IMR-90 (cell line): ENCODE measurements at places on chromosomes 2 and 18. TPM values are rescaled to one million over a fixed set of nuclear protein-coding genes. Genes with fewer than 3 reads are reported as not detected.

EVX2 gene
- total RNA-seq, result not detected in 2 replicates

ZEB2 gene
- 50.9 and 52.5 TPM in 2 replicates for total RNA-seq

DSG2 gene
- 1.7 and 2.3 TPM in 2 replicates for total RNA-seq

HAAO gene
- total RNA-seq, result 0.18 TPM in 1 of 2 replicates, not detected in the other

- no peak for DNase-seq
These were observed 23.9 kb downstream of the ZNF236 start for GRCh38 chr18:76846217-76846616.

DNA sequence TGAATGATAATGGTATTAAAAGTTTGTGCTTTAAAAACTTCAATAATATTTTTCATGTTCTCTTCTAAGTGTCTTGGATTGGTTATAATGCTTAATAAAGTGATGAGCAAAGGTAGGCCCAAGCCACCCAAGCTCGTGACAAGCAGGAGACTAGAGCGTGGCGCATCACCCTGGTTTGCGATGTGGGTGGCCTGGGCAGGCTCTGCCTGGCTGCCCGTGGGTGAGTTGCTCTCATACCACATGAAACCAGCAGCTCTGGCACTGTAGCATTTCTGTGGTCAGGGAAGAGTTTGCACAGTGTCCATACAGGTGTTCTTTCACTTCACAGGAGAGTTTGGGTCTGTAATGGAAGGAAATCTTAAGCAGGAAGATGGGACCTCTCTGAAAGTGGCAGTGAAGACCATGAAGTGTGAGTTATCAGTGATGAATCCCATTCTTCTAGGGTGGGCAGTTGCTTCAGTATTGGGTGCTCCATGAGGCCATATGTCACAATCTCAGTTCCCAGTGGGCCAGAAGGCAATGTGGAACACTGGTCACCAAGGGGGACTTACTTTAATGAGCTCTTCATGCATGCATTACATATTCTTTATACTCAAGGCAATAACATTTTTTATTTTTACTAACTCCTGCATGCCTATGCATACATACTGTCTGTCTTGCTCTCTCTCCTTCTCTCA lies 51.4 kb upstream of the TMEM87B start:
- no peak for DNase-seq

DNA sequence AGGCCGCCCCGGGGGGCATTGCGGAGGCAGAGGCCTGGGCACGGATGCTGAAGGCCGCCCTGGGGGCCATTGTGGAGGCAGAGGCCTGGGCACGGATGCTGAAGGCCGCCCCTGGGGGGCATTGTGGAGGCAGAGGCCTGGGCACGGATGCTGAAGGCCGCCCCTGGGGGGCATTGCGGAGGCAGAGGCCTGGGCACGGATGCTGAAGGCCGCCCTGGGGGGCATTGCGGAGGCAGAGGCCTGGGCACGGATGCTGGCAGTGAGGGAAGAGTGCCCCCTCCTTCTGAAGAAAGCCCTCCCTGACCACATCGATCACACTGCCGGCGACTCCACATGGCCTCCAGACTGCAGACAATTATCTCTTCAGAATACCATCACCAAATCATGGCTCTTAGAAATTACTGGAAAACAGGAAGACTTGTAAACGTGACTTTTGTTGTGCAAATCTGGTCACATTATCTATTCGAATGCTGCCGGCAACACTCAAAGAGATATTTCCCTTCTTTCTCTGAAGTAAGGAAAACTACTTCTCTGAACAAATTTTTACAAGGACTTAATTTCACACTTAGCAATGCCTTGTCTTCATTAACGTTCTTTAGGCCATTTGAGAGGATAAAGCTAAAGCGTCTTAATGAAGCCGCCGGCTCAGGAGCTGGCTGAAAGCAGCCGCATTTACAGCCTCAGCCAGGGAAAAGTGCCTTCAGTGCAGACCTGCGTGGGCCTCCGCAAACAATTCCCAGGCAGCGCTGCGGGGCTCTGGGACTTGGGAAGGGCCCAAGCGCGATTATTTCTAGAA lies 18.1 kb upstream of the SNTG2 start:
- DNase-seq, result no peak

DNA sequence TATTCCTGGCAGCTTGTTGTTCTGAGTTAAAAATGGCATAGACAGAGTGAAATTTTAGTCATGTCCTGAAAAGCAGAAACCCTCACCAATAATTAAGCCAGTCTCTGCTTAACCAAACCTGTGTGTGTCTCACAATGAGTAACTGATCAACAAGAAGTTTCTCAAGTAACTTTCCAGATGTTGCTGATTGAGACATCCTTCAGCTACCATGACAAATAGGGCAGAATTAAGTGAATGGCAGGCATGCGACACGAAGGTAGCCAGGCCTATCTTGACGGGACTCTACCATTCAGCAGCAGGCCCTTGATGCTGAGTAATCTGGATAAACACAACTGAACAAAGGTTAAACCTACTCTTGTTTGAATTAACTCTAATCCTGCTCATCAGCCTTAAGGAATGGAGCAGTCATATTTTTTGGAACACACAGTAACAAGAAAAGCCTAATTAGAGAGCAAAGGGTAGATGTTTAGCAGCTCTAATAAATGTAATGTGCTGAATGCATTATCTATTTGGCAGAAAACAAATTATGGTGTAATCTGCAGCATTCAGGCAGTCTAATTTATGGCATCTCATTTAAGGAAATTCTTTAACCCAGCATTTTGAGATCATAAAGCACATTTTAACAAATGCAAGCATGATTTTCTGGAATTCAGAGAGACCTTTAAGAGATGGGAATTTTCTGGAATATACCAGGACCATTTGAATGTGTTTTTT lies 159.5 kb upstream of the EPHA4 start:
- DNase-seq, result no peak

- no peak for DNase-seq
These were observed 16.1 kb downstream of the MTX2 start for GRCh38 chr2:176285321-176285720.

DNA sequence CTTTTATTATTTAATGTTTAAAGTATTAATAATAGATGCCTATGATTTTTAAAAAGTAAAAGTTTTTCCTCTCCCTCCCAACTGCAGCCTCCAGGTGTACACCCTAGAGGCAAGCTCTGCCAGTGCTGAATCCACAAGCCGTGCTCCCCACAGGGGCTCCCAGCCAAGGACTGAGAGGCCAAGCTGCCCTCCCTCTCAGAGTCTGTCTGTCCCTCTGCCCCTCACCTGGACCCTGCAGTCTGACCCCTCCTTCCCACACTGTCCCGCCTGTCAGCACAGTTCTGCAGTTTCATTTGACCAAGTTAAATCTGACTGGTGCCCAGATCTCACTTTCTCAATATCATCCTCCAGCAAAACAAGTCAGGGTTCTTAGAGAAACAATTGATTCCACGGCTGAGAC lies 14.8 kb upstream of the PROC start:
- no peak for DNase-seq

DNA sequence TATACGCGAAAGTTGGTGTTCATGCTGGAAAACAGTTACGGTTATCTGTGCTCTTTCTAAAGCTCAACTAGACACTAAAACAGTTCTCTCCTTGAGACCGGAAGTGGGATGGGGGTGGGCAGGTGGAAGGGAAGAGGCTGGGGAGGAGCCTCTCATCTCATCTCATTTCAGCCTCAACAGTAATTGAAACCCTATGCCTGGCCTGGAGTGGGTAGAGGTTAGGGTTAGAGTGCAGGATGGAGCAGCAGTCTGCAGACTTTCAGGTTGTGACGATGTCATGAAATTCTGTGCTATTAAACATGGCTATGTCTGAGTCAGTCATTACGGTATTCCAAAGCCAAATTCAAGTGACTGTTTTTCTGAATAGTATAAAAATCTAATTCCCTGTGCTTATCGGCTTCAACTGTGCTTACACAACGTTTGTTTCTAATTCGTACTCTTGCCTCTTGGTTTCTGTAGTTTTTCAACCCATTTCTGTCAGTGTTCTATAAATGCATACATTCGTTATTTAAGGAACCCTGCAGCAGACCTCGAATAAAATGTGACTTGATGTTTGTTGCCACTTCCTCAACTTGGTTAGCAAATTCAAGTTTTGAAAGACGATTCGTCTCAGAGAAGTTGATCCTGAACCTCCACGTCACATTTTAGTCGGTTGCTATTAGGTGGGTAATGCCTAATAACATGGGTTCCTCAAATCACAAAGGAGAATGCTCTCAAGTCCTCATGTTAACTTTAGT lies 75.8 kb upstream of the TCF7L1 start:
- peak; percentile 45 for DNase-seq

DNA sequence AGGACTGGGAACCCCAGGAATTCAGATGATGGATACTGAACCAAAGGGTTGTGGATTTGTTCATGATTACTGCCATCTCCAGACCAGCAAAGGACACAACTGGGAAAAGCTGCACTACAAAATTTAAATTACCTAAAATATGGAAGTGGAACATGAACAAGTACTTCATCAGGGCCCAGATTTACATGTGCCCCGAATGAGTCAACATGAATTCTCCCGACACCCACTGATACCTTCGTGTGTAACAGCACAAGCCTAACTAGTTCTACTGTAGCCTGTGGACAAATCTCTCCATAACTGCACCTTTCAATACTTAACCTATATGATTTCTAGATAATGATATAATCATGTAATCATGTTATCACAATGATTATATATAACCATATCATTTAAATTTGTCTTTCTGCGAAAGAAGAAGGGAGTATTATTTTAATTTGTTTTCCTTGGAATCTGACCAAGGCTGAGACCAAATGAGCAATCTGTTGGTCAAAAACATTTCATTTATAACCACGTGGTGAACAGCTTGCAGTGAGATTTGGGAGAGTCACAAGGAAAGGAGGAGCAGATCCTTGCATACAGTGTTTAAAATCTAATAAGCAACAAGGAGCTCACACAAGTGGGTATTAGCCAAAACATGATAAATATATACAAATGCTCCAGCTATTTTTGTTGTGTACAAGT lies 70.5 kb downstream of the CACNB4 start:
- peak; percentile 12 for DNase-seq
